ENCODE measurements at places on chromosomes 16 and 17. TPM values are rescaled to one million over a fixed set of nuclear protein-coding genes. Genes with fewer than 3 reads are reported as not detected.

DNA sequence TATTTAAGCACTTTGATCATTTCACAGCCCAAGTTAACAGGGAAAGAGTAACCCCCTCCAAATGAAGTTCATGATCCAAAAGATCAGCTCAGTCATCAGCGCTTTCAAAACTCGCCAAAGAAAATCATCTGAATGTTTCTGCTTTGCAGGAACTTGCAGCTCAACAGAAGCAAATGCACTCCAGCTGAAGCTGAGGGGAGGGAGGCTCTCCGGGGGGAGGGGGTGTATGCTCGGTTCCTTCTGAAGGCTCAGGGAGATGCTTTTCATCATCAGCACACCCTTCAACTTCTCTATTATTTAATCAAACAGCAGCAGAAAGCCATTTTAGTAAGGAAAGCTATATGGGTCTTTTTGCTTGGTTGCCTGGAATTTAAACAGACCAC is 24.4 kb upstream of the ERN1 start:
- H3K27ac ChIP-seq = no peak overlapping the region
- no peaks in the 10 kb centered on the region for H3K4me1 ChIP-seq
- no peaks in the 10 kb centered on the region for H3K27me3 ChIP-seq
- H3K4me3 ChIP-seq = no peak overlapping the region

DNA sequence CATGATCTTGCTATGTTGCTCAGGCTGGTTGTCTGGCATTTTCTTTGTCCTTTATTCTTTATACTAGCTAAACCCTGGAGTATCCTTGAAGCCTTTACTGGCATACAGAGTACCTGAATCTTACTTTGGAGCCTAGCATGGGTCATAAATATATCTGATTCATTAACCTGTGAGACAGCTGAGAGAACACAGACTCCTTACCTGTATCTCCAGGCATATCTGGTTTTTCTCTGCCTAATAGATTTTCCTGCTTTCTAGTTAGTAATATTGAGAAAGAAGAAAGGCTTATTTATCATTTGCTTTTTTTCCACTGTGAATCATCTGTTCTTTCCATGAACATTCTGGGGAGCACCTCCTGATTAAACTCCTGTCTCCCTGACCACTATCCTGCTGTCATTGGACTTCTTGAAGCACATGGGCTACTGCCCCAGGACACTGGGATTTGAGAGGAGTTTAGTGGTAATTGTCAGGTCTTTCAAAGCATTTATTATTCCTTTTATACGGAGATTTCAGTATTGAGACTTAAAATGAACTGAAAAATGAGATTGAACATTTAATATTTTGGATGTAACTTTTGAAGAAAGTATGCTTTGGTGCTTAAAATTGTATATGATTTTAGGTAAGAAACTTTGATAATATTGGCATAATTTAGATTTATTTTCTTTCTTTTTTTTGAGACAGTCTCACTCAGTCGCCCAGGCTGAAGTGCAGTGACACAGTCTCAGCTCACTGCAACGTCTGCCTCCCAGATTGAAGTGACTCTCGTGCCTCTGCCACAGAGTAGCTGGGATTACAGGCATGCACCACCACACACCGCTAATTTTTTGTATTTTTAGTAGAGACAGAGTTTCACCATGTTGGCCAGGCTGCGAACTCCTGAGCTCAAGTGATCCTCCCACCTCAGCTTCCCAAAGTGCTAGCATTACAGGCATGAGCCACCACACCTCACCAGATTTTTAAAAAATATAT is 8.6 kb downstream of the PDP2 start:
- peaks cover 44% of the 10 kb centered on the region for H3K36me3 ChIP-seq
- no peak for DNase-seq

GRCh38 chr16:79949417-79949816 is 348.9 kb upstream of the MAF start:
- H3K4me3 ChIP-seq = no peak overlapping the region
- H3K27me3 ChIP-seq = peaks cover 3% of the 10 kb centered on the region
- no peak overlapping the region for H3K27ac ChIP-seq
- no peaks in the 10 kb centered on the region for H3K36me3 ChIP-seq

GRCh38 chr17:71339206-71339605 is 781.6 kb upstream of the SOX9 start:
- DNase-seq = no peak
- H3K27me3 ChIP-seq = no peaks in the 10 kb centered on the region
- no peak overlapping the region for H3K4me3 ChIP-seq
- H3K4me1 ChIP-seq = no peaks in the 10 kb centered on the region
- H3K27ac ChIP-seq = no peak overlapping the region
- no peaks in the 10 kb centered on the region for H3K36me3 ChIP-seq

GRCh38 chr16:15398618-15399316 is 3.2 kb downstream of the MPV17L start:
- H3K4me1 ChIP-seq = no peaks in the 10 kb centered on the region
- peaks cover 17% of the 10 kb centered on the region for H3K27me3 ChIP-seq
- DNase-seq = no peak
- no peak overlapping the region for H3K27ac ChIP-seq
- no peaks in the 10 kb centered on the region for H3K36me3 ChIP-seq

Gene SLC6A4
- not detected for total RNA-seq

Gene LRRC37B
- 15.5 TPM for total RNA-seq

Gene VASN
- not detected for total RNA-seq

Gene JUP
- 1.5 TPM for total RNA-seq

- no peaks in the 10 kb centered on the region for H3K27me3 ChIP-seq
- H3K27ac ChIP-seq = no peak overlapping the region
- H3K4me1 ChIP-seq = no peaks in the 10 kb centered on the region
- no peaks in the 10 kb centered on the region for H3K36me3 ChIP-seq
- H3K4me3 ChIP-seq = no peak overlapping the region
Measured at GRCh38 chr17:43816336-43817320, 16.3 kb downstream of the MPP3 start.
